Stimulated activated CD4-positive, alpha-beta T cell treated with anti-CD3 and anti-CD28 coated beads, Interleukin-12 subunit alpha, Interleukin-12 subunit beta, amount 100 ng/mL, for 24 hours (primary cell): ENCODE measurements at places on chromosomes 16 and 17.

DNA sequence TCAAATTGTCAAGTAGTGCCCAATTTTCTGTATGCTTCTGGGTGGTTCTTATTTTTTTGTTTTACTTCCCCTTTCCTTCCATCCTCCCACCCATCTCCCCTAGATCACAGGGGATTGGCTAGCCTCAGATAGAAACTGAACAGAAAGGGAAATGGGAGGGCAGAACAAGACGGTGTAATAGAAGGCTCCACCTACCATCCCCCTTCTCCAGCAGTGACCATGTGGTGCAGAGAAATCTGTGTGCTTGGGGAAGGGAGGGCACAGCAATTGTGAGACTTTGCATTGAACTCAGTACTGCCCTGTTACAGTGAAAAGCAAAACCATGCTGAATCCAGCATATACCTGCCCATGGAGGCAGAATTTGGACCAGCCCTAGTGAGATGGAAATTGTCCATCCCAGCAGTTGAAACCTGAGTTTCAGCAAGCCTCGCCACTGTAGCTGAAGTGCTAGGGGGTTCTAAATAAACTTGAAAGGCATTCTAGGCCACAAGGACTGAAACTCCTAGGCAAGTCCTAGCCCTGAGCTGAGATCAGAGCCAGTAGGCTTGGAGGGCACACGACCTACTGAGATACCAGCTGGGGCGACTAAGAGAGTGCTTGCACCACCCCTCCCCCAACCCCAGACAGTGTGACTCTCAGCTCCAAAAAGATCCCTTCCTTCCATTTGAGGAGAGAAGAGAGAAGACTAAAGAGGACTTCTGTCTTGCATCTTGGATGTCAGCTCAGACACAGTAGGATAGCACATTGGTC lies 5.2 kb downstream of the SLFN11 start:
- DNase-seq, result no peak

DNA sequence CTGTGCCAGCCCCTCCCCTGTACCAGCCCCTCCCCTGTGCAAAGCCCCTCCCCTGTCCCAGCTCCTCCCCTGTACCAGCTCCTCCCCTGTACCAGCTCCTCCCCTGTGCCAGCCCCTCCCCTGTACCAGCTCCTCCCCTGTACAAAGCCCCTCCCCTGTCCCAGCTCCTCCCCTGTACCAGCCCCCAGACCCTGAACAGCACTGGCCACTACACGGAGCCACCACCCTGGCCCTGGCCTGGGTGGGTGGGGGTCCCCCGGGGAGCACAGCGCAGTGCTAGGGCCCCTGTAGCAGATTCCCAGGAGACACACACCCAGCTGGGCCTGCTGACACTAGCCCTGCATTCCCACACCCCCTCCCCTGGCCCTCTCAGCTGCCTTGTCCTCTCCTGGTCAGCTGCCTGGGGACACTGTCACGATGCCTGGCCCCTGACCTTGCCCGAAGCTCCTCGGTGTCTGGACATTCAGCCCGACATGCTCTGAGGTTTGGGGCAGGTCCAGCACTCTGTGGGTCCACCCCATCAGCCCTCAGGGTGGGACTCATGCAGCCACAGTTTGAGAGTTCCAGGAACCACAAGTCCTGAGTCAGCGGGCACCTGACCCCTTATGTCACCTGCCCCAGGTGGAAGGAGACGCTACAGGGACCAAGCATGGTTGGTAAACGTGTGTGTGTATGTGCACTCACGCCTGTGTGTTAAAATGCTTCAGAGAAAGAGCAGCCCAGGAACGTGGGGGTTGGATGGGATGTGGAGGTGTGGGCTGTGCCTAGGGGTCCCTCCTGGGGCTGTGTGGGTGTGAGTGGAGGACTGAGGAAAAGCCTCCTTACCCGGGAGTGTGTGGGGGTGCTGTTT lies 114.2 kb downstream of the METRNL start:
- no peak for DNase-seq

- no peak for DNase-seq
Measured at GRCh38 chr16:68470461-68471150, 22.3 kb upstream of the SMPD3 start.

- DNase-seq, result no peak
Measured at GRCh38 chr16:1174477-1175357, 21.8 kb downstream of the CACNA1H start.

- no peak for DNase-seq
Measured at GRCh38 chr17:79887451-79887991, 48.3 kb upstream of the CBX4 start.

DNA sequence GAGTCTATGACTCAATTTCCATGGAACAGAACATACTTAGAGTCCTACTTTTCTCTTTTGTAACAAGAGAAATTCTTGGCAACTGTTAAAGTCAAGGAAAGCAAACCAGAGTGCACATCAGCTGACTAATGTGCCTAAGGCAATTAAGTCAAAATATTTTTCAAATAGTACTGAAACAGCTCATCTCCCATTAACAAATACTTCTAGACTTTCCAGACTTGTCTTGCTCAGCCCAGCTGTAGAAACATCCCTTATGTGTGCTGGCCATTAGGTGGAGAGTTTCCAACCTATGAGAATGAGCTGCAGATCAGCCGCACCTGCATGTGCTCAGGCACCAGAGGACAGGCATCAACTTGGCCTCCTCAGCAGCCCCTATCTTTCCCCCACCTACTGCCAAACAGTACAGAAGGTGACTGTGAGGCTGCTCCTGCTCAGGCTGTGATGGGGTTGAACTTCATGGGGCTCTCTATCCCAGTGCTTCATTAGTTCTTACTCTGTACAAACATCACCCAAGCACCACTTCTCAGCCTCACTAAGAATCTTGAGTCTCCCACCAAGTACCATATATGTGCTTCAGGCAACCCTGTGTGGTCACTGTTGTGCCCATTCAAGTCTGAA lies 32.2 kb downstream of the TEX2 start:
- no peak for DNase-seq

GRCh38 chr16:64754279-64754678 lies 367.6 kb downstream of the CDH11 start:
- DNase-seq, result no peak

GRCh38 chr17:286571-286970 lies 66.0 kb downstream of the RPH3AL start:
- no peak for DNase-seq

DNA sequence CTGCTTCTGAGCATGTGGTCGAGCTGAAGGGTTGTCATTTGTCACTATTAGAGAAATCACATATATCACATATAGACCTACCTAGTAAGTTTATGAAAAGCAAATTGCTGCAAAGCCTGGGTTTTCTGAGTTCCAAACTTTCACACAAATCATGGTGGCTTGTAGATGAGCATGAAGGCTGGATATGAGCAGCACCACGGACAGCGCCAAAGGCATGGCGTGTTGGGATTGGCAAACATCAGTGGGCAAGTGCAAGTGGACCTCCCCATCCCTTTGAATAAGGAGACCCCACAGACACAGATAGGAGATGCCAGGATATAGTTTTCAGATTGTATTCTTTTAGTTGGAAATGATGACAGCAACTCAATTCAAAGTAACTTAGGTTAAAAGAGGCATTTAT lies 77.6 kb upstream of the CACNG3 start:
- no peak for DNase-seq

GRCh38 chr17:7315570-7316235 lies 543 bp upstream of the GPS2 start:
- no peak for DNase-seq

DNA sequence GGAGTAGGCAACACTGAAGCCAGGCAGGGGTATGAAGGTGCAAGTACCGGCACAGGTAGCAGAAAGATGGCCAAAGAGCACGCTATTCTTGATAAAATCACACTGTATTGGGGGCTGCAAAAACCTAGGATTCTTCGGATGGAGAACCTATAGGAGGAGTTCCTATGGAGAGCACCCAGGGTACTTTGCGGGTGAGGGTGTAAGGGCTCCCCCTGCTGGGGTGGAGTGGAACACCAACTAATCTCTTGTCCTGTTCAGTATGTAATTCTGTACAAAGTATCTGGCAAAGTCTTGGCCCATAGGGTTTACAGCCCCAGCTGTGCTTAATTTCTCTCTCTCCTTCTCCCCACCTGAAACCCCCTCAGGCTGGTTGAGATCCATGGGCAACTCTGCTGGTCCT lies 393.1 kb upstream of the ASIC2 start:
- peak; percentile 12 for DNase-seq

- no peak for DNase-seq
Measured at GRCh38 chr16:47925811-47926460, 229.9 kb downstream of the ABCC12 start.

DNA sequence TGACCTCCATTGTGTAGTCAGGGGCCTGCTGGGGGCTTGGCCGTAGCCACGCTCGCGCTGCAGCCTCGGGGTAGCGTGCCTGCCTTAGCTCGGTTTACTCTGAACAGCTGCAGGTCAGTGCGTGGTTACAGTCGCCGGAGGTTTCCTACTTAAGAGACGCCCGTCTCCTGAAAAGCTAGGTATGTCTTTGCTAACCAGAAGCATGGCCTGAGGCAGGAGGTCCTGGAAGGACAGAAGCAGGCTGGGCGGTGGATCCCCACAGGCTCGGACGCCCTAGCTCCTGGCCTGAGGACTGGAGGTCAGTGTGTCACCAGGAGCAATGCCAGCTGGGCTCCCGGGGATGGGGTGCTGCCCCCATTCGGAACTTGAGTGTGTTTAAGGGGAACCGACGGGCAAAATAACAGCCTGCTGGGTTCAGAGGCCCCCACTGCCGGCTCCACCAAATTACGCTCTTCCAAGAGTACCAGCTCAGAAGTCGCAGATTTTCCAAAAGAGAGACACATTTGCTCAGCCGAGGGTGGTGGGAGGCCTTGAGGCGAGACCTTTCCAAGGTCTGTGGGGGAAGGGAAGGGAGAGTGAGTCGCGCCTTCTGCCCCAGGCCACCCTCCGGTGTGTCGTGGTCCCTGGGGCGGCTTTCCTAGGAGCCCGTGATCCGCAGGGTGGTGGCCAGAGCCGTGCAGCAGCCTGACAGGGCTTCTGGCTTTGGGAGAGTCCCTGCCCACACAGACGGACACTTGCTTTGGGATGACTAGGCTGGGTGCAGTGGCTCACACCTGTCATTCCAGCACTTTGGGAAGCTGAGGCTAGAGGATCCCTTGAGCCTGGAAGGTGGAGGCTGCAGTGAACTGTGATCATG lies 3.9 kb upstream of the GNG13 start:
- no peak for DNase-seq

GRCh38 chr17:79984877-79985276 lies 50.8 kb downstream of the TBC1D16 start:
- no peak for DNase-seq

DNA sequence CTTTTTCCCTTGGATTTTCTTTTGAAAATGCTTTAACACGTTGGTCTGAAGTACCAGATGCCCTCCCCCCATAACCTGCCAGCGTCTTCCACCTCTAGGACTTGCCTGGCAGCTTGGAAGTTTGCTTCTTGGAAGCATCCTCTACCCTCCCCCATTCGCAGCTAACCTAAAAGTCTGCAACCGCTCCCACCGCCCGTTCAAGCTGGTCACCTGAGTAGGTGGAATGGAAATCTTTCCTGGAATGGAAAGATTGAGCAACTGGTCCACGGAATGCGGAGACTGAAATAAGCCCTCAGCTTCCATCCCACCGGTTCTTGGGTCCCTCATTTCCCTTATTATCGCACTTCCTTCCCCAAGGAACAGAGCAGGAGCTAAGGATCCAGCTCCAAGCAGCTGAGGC lies 31.4 kb downstream of the HS3ST3B1 start:
- no peak for DNase-seq

GRCh38 chr17:80836658-80836965 lies 155.0 kb upstream of the CHMP6 start:
- DNase-seq, result no peak

GRCh38 chr16:25176136-25176535 lies 40.6 kb upstream of the AQP8 start:
- no peak for DNase-seq

- peak; percentile 15 for DNase-seq
Measured at GRCh38 chr17:63476854-63477479, at the start of gene ACE. ACE (plus strand) TSS chr17:63477061; CDS start chr17:63477095, 34 bp downstream.

DNA sequence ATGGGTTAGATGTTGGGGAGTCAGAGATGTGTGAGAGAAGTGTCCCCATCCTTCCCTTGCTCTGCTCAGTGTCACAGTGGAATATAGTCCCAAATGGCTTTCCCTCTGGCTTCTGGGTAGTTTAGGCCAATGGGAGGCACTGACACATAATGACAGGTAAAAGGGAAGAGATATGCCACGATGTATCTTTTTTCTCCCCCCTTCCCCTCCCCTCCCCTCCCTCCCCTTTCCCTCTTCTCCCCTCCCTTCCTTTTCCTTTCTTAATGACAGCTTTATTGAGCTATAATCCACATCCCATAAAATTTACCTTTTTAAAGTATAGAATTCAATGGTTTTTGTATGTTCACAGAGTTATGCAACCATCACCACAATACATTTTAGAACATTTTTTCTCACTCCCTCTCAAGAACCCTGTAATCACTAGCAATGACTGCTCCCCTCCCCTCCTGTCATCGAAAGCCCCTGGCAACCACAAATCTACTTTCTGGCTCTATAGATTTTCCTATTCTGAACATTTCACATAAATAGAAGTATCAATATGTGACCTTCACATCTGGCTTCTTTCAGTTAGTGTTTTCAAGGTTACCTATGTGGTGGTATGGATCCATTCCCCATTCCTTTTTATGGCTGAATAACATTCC lies 617 bp upstream of the CCR7 start:
- no peak for DNase-seq

GRCh38 chr17:37130984-37131446 lies 182.3 kb downstream of the AATF start:
- DNase-seq, result no peak

GRCh38 chr17:44749980-44750318 lies 8.8 kb upstream of the ADAM11 start:
- no peak for DNase-seq

DNA sequence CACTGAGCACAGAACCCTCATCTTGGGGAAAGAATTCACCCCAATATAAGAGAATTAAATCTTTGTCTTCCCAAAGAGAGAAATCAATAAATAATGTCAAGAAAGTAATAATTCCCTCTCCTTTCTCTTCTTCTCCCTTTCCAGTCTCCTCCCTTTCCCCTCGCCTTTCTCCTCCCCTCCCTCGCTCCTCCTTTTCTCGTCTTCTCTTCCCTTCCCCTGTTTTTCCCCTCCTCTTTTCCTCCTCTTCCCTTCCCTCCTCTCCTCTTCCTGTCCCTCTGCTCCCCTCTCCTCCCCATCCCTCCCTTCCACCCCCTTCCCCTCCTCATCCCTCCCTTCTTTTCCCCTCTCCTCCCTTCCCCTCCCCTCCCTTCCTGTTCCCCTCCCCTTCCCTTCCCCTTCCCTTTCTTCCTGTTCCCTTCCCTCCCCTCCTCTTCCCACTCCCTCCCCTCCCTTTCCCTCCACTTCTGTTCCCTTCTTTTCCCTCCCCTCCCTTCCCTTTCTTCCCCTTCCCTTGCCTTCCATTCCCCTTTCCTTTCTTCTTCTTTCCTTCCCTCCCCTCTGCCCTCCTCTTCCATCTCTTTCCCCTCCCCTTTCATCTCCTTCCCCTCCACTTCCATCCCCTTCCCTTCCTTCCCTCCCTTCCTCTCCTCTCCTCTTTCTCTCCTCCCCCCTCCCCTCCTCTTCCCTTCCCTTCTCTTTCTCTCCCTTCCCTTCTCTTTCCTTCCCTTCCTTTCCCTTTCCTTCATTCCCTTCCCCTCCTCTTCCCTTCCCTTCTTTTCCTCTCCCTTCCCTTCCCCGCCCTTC lies 363.6 kb downstream of the SHISA9 start:
- no peak for DNase-seq

GRCh38 chr16:49704586-49705155 lies 151.2 kb downstream of the ZNF423 start:
- DNase-seq, result no peak

GRCh38 chr17:78230252-78230962 lies 1.0 kb upstream of the TMEM235 start:
- no peak for DNase-seq

GRCh38 chr16:75193730-75194444 lies 13.1 kb downstream of the CTRB2 start:
- DNase-seq, result no peak

- no peak for DNase-seq
Measured at GRCh38 chr17:35775039-35775438, 14.4 kb downstream of the C17orf50 start.
